Stimulated activated naive B cell treated with anti-CD40 and anti-IgM and Interleukin-4, amounts not matched to agents 10 μg/mL and 1 μg/mL and 100 μg/mL, for 72 hours (primary cell): ENCODE measurements at places on chromosomes 13 and 19.

DNA sequence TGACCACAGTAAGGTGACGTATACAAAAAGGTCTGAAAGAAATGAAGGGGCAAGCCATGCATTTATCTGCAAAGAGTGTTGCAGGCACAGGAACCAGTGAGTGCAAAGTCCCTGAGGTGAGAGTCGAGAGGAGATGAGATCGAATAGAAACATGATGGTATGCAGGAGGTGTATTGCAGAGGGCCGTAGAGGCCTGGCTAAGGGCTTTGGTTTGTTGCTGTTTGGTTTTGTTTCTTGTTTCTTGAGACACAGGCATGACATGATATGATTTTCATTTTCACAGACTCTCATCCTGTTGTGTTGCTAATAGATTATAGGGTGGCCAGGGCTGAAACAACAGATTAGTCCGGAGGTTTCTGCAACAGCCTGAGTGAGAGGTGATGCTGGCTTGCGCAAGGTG lies 80.4 kb downstream of the HSPH1 start:
- no peak for DNase-seq

DNA sequence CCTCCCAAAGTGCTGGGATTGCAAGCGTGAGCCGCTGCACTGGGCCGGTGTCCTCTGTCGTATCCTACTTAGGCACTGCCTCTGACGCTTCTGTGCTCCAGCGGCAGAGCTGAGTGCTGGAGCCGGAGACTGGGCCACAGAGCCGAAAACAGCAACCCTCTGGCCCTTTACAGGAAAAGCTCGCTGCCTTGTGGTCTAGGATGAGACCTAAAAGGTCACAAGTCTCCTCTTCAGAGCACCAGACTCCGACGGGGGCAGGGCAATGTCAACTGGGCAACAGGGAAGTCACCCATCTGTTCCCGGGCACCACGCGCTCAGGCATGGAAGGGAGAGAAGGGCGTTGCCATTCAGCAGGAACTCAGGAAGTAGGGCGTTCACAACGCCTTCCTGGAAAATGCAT lies 91.7 kb downstream of the GADD45B start:
- DNase-seq: no peak

GRCh38 chr13:65456150-65456912 lies 1773.8 kb downstream of the PCDH9 start:
- no peak for DNase-seq

- no peak for DNase-seq
Measured at GRCh38 chr19:14840206-14840605, 5.2 kb upstream of the OR7A5 start.

DNA sequence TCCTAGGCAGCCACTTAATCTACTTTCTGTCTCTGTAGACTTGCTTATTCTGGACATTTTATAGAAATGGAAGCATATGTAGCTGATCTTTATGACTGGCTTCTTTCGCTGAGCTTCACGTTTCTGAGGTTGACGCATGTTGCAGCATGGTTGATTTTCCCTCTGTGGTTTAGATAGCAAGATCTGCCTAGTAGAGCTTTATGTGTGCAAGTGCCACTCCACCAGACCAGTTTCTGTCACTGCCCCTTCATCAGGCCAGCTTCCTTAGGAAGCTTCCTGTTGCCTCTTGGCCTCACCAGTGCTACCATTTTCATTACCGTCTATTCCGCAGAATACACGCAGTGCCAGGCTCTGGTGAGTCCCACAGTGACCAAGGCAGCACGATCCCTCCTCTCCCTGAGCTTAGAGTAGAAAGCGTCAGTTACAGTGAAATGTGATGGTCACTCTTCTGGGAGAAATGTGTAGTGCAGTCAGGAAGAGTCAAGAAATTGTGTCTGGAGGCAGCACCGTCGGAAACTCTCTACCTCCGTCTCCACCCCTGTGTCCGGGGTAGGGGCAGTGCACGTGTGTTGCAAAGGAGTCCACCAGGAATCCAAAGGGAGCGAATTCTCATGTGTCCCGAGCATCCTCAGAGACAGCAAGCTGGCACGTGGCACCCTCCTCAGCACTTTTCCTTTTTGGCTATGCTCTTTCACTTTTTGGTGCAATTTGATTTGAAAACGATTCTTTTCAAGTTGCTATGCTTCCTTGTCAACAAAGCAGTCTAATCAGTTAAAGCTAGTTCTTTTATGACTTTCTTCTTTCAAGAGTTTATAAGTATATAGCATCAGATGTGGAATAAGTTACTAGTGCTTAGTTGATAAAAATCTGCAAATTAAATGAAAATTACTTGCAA lies 45.4 kb upstream of the GPR183 start:
- no peak for DNase-seq
